Stimulated activated CD4-positive, alpha-beta T cell treated with anti-CD3 and anti-CD28 coated beads, Interleukin-1b, Interleukin-23, amount 100 ng/mL, for 1 hour (primary cell): ENCODE measurements at places on chromosomes 7 and 10.

DNA sequence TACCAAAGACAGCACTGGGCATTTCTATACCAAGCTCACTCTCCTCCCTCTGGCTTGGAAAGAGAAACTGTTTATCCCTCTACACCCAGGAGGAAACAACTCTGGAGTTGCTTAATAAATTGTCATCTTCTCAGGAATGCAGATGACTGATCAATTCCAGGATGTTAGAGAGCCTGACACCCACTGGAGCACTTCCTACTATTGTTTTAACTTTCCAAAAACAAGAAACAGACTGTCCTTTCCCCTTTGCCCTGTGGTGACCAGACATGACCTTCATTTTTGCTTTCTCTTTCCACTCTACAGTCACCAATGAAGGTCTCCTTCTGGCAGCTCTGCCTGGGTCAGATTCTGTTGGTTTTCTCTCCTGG is 19.6 kb downstream of the GIMAP4 start:
- DNase-seq = no peak

- DNase-seq = no peak
Measured at GRCh38 chr7:48638041-48638440, 286.3 kb upstream of the CDC14C start.

DNA sequence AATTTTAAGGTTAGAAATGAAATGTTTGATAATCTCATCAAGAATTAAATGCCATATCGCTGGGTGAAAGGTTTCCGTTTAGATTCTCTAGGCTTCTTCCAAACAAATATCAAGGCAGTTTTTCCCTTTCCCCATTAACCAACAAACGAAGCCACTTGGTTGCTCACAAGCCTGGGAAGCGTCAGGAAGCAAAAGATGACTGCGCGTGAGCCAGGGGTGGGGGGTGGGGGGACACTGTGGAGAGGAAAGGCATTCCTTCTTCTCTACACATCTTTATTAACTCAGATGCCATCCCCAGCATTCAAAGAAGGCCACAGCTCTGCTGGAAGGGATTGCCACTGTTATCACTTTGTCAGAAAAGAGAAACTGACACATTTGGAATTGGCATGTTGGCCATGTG is 207.1 kb downstream of the TRIL start:
- no peak for DNase-seq

- DNase-seq = no peak
Measured at GRCh38 chr10:130748409-130749057, 563.0 kb downstream of the TCERG1L start.

DNA sequence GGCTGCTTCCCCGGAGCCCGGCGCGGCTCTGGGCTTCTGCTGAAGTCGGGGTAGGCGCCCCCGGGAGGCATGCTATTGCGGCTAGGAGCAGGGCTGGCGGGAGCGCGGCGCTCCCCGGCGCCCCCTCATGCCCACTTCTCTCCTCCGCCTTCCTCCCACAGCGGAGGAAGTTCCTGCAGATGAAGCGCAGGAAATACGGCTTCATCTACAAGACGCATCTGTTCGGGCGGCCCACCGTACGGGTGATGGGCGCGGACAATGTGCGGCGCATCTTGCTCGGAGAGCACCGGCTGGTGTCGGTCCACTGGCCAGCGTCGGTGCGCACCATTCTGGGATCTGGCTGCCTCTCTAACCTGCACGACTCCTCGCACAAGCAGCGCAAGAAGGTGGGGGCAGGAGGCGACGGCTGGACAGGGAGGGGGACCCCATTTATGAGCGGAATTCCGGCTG is 479 bp downstream of the CYP26A1 start:
- no peak for DNase-seq
